Ureter (tissue), 1 donor: ENCODE measurements at places on chromosomes 11 and 22.

GRCh38 chr22:38218661-38219622 is 17.1 kb downstream of the MAFF start:
- peak; percentile 89 for DNase-seq

DNA sequence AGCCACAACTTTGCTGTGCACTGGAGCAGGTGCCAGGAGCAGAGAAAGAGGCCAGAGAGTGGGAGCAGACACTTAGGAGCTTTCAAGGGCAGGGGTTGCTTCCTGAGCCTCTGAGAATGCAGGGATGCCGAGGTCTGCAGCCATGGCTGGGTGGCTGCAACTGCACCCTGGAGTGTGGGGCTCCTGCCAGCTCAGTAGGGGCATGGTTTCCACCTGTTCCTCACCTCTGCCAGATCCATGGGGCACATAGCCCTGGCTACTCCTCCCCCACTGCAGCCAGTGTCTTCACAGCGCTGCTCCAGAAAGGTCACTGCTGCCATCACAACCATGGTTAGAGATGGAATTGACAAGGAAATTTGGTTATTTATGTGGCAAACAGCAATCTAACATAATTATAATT is 404.8 kb downstream of the CNTN5 start:
- DNase-seq: no peak

DNA sequence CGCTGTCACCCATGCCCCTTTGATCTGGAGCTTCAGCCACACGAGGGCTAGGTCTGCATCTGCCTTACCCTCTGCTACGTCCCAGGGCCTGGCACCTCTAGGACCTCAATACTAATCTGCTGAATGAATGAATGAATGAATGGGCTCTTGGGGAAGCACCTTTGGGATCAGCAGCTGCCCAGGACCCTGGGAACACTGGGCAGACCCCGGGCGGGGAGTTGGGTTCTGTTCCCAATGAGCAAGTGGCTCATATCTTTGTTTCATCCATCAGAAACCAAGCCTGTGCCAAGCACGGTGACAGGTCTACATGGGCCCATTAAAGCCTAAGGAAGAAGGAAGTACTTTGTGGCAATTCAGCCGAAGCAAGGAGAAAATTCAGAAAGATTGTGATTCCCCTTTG is 41.5 kb upstream of the SHISAL1 start:
- DNase-seq: no peak

DNA sequence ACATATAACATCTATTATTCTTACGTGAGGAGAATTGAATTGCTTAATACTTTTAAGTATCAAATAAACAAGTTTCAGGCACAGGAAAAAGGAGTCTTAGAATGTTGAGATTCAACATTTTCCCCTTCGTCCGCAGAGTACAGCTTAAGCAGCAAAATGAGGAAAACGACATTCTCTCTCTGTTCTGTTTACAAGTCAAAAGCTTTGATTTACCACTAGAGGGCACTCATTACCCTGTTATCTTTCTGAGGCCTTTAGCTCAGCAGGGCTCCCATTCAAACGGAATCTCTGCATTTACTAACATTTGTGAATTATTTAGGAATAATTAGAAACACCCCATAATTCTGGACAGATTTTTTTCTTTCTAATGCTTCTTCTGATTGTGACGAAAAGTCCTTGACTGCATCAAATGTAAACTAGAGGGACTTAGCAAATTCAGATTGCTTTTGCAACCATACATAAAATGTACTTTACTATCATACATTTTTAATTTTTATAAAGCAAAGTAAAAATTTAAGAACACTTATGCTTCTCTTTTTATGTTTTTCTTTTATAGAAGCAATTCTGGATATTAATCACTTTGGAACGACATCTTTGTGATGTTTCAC is 75.0 kb downstream of the JRKL start:
- no peak for DNase-seq

GRCh38 chr11:94909371-94909820 is 64.0 kb downstream of the CWC15 start:
- no peak for DNase-seq

DNA sequence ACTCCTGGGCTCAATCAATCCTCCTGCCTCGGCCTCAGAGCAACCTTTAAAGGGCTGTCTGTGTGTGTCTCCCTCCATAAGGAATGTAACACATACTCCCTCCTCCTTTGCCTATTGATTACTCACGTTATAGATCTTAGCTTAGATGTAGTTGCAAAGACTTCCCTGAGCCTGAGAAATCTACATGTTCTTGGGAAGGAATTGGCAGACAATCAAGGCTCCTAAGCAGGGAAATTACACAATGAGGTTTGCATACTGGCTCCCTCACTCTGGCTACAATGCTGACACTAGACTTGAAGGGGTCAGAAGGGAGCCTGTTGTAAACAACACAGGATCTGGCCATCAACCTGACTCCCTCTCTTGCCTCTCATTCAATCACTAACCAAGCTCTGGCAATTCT is 5.2 kb upstream of the OLFML1 start:
- DNase-seq: no peak

GRCh38 chr11:30333405-30333804 is 10.5 kb downstream of the ARL14EP start:
- no peak for DNase-seq

DNA sequence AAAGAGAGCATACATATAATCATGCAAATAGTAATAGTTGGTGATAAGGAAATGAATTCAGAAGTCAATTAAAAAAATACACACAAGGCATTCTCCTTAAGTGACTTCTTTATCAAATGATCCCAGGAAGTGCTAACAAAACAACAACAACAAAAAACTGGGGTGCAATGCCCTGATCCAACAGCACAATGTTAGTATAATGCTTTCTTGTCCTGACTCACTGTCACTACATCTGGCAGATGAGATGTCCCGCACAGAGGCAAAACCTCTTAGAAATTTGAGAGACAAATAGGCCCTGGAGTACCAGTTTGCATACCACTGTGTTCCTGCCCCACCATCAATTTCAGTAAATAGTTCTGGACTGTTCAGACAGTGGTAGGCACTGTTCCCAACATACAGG is 11.0 kb upstream of the AMBRA1 start:
- no peak for DNase-seq

GRCh38 chr11:76203131-76203925 is 3.0 kb downstream of the WNT11 start:
- no peak for DNase-seq

DNA sequence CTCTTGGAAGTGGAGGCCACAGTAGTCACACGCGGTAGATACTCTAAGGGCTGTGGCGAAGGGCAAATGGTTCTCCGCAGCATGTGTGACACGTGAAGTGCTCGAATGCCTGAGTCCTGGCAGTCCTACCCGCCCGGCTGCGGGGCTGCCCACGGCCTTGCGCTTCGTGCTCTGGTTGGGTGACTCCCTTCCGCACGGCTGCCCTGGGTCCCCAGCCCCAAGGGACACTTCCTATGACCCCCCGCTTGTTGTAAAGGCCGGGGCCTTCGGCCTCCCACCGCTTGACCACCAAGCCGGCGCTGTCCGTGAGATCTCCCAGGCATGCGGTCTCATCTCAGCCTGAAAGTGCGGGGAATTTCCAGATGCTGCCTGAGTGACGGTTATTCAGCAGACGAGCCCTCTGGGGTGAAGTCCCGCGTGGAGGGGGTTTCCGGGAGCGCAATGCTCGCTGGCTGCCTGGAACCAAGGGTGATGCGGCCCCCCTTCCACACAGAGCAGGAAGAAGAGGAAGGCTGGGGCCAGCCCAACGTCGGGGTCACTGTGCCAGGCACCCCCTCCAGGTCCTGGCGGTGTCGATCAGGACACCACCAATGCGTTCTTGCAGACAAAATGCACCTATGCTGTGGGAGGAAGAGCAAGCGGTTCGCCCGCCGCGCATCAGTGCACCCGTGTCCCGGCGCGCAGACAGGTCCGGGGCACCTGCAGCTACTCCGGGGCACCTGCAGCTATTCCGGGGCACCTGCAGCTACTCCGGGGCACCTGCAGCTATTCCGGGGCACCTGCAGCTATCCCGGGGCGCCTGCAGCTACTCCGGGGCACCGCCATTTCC is 171.2 kb downstream of the OPCML start:
- no peak for DNase-seq

DNA sequence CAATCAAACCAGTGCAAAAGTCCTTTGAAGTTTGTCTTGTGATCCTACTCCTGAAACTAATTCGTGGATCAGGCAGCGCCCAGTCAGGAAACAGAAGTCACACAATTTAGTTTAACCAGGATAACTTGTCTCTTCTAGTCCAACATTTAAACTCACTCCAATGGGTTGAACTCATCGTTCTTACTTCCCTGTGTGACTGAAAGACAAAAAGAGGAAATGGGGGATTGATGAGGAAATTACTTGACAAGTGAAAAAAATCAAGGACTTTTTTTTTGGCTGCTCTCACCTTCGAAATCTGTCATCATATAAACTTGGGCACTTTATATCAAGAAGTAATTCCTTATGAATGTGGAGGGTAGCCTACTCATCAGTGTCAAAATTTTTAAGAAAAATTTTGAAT is 78.4 kb downstream of the HSD17B12 start:
- DNase-seq: no peak
